ENCODE measurements at places on chromosomes 7 and 10.
A peak's percentile ranks its signal among the peaks of the same experiment; 100 is the strongest.

- DNase-seq, result no peak
Measured at GRCh38 chr10:8216893-8217292, 162.4 kb downstream of the GATA3 start.

GRCh38 chr10:100656454-100656853 is 88.9 kb upstream of the PAX2 start:
- DNase-seq, result peak; percentile 37

GRCh38 chr10:5844345-5845055 is 31.3 kb upstream of the GDI2 start:
- no peak for DNase-seq

GRCh38 chr7:75914655-75915415 is at the start of gene POR:
Gene POR (plus strand): TSS chr7:75915155. CDS start chr7:75954002, 38,847 bp downstream.
- peak; percentile 93 for DNase-seq

GRCh38 chr7:31791881-31792280 is 104.9 kb downstream of the PPP1R17 start:
- peak; percentile 1 for DNase-seq

DNA sequence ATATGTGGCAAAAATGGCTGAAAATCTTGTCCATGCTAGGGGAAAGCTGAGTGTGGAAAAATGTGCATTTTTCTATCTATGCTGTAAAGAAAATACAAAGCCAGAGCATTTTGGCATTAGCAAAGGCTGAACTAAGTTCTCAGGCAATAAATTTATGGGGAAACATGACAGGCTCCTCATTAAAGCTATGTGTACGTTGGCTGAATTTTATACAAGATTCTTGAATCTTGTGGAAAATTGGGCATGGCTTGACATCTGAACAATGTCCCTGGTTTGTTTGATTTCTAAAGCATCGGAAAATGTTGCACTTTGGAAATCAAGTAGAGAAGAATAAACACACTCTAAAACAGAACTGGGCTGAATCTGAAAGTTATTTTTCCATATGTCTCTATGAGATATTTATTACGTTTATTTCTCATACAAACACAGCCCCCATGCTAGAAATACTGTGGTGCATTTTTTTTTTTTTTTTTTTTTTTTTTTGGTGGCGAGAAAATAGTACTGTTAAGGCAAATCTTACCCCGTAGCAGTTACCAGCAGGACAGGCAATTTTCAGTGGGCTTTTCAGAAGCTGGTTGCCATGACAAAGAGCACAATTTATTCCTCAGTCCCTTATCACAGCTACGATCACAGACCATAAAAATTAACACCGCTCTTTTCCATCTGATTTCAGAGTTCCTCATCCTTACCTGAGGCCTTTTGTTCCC is 16.9 kb downstream of the CPA1 start:
- DNase-seq, result no peak

DNA sequence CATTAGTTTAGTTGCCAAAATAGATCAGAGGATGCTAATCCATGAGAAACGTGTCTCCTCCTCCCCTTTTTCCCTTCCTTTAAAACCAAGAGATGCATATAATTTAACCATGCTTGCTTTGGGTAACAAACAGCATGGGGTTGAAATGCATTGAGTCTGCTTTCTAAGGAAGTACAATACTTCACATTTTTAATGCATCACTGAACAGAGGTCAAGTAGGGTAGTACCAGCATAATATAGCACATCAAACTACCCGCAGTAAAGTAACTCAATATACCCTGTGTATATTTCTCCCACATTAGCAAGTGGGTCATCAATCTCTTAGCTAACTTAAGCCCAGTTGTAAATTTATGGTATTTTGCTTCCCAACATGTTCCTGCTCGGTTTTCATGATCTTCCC is 239.3 kb upstream of the SEMA3C start:
- no peak for DNase-seq

GRCh38 chr7:1981878-1982230 is 250.9 kb downstream of the MAD1L1 start:
- DNase-seq, result no peak

GRCh38 chr7:69857014-69857413 is 258.7 kb downstream of the AUTS2 start:
- no peak for DNase-seq

DNA sequence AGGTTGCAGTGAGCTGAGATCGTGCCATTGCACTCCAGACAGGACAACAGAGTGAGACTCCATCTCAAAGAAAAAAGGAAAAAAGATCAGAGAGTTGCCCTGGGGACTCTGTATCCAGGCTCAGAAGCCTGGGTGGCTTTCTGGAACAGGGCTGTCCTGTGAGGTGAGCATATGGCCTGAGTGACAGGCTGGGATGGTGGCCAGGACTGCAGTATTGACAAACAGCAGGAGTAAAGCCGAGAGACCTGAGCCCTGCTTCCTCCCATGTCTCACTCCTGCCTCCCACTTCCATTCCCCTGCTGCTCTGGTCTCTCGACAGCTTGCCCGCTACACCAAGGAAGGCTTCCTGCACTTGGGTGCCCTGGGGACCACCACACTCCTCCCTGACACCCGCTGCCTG is 578.5 kb downstream of the GALNT17 start:
- DNase-seq, result no peak

- DNase-seq, result no peak
Measured at GRCh38 chr7:114691605-114692004, 230.3 kb upstream of the MDFIC start.

DNA sequence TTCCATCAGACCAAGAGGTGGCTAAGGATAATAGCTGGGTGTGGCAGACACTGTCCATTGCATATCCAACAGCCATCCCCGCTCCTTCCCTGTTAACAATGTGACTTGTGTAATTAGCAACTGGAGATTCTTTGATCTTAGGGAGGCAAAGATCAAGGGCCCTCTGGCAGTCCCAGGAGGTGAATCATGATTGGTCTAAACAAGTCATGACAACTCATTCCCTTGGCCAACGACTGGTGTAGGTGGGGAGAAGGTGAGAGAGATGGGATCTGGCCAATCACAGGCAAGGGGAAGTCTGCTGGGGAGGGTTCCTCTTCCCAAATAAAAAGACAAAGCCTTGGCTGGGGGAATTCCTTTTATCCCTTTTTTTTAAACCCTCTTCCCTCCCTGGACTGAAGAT is 46.2 kb upstream of the COMTD1 start:
- DNase-seq, result no peak

DNA sequence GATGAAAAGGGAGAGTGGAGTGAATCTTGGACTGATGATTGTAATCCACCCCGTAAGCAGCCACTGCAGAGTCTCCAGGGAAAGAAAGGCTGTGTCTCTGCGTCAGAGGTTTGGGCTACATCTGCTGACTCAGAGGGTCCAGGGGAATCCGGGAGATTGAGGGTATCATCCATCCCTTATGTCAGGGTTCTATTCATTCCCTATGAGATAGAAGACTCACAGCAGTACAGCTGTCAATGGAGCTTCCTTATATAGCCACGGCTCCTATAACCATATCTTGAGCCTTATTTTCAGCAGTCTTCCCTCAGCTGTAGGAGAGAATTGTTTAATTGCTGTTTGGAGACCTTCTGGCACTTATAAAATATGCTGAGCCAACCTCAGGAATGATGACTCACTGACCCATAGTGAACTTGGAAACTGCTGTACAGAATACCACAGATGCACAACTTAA is 558.2 kb upstream of the PFKP start:
- DNase-seq, result no peak

- peak; percentile 46 for DNase-seq
Measured at GRCh38 chr10:116444527-116445142, 17.0 kb downstream of the PNLIPRP3 start.

- no peak for DNase-seq
Measured at GRCh38 chr7:128275681-128276080, 34.6 kb downstream of the LEP start.

DNA sequence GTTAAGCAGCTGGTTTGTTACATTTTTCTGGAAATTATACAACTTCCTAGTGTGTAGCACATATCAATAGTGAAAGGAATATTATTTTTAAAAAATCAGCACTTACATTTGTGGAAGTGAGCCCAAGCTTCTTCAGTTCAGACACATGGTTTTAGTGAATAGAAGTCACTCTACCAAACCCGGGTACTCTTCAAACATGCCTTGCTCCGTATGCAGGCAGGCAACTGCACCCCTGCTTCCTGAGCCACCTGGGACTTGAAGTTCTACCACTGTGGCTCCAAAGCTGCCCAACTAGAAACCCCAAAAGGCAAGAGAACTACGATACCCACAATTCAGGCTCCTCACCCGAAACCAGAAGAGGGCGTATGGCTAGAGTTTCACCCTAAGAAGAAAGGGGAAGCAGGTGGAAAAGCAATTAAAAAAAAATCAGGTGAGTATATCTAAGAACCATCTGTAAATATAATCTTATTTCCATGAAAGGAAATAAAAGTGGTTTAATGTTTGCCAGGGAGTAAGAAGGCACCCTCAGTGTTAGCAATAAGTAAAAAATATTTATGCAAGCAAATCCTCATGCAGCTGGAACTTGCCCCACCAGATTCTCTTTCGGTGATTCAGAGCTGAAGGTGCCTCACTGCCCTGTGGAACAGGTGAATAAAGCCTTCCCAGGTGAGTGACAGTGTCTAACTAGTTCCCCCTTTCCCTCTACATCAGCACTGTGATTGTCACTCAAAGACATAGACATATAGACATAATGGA is at the start of gene MACC1:
TSS of gene MACC1 (minus strand) at position 192 of the 756 bp plus-strand sequence. CDS start 55,522 bp downstream, outside the sequence.
- no peak for DNase-seq

GRCh38 chr10:62980687-62981086 is 152.4 kb upstream of the NRBF2 start:
- no peak for DNase-seq

- no peak for DNase-seq
Measured at GRCh38 chr7:34839645-34840044, 181.6 kb downstream of the NPSR1 start.

- peak; percentile 44 for DNase-seq
Measured at GRCh38 chr10:60350400-60350799, 39.3 kb downstream of the ANK3 start.

DNA sequence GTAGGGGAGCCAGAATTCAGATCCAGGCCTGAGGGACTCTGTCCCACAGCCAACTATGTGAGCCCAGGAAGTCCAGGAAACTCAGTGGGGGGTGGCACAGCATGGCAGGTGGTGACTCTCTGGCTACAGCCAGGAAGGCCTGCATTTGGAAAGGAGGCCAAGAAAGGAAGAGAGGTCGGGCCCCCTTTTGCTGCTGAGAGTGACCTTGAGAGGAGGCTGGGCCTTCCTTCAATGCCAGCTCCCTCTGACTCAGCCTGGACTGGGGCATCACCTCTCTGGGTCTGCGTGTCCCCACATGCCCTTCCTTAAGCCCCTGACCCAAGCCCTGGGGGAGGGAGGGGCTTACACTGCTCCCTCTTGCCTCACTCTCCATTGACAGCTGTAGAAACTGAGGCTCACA is 6.4 kb upstream of the MYL10 start:
- DNase-seq, result no peak

DNA sequence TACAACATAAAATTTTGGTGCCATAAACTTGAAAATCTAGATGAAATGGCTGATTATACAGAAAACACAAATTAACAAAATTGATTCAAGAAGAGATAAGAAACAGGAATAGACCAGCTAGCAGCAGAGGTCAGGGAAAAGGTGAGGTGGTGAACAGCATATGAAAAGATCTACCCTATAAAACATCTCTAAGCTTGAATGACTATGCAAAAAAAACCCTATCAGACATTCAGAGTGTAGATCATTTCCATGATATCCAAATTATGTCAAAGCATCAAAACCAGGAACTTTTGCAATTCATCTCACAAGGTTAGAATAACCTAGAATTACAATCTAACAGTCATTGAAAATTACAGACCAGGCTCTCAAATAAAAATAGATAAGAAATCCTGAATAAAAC is 14.6 kb upstream of the BPGM start:
- DNase-seq, result no peak

DNA sequence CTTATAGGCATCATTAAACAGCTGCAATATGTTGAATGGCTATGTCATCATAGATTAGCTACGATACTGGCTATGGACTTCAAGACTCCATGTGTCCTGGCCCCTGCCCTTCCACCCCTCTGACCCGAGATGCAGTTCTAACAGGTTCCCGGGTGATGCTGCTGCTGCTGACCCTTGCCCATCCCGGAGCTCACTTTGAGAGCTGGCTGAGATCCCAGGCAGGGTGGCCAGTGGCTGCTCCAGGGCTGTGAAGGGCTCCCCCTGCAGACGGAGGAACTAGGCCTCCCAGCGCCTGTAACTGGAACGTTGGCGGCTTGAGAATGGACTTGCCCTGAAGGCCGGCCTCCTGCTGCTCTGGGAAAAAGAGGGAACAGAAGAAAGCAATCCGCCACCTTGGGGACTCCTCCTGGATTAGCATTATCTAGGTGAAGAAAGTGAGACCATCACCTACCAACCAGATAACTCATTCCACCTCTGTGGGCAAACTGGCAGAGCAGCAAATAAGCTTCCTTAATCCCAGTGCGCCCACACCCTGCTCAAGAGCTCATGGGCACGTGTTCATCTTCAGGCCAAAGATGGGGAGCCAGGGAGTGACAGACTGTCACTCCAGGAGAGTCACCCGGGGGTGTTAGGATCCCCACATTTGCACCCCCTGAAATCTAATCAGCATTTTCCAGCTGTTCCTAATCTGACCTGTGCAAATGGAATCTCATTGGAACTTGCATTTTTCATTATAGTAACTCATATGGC is 56.8 kb downstream of the PARP12 start:
- DNase-seq, result peak; percentile 56

DNA sequence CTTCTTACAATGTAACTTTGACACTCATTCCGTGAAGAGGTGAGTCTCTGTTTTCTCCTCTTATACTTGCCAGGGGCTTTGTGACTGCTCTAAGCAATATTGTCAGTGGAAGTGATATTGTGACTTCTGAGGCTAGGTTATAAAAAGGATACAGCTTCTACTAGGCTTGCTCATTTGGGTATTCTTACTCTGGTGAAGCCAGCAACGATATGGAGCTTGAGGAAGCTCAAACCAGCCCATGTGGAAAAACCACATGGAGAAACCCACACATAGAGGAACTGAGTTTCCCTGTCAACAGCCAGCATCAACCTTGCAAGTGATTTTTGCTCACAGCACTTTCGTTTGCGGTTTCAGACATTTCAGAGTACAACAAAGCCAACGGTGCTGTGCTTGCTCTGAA is 149.6 kb upstream of the SEMA3E start:
- DNase-seq, result no peak

GRCh38 chr7:29405891-29406290 is 157.7 kb upstream of the PRR15 start:
- DNase-seq, result no peak

DNA sequence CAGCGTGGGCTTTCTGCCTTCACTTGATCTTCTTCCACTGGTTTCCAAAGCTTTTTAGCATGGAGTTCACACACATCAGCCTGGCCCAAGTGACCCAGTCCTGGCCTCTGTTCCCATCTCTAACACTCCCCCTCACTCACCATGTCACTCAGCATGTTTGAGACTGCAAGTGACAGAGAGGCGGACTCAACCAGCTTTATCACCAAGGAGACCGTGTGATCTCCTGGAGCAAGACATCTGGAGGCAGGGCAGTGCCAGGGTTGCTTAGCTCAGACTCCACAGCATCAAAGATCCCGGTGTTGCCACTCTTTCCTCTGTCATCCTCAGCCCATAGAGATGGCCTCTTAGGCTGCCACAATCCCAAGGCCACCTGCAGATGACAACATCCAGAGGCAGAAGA is 39.4 kb downstream of the FAM241B start:
- DNase-seq, result no peak

All from fibroblast of pulmonary artery (primary cell).